Naive thymus-derived CD8-positive, alpha-beta T cell (primary cell): ENCODE measurements at places on chromosomes 7 and 10. TPM values are rescaled to one million over a fixed set of nuclear protein-coding genes. Genes with fewer than 3 reads are reported as not detected.

DNA sequence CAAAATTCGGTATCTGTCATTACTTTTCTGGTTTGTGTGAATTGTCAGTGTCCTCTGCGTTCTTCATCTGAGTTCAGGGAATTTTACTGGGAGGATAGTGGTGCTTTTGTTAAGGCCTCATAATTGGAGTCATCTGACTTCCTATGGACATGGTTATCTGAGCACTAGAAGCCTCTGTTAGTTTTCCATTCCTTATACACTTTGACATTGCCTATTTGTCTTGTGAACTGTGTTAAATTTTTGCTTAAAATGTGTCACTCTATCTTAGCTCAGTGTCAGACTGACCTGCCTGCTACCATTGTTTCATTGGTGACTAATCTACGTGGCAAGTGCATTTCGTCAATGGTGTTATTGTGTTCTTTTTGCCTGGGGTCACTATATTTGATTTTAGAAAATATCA is 253.3 kb downstream of the SEMA3A start:
- DNase-seq: no peak

GRCh38 chr10:67725567-67725966 is 29.6 kb upstream of the CTNNA3 start:
- DNase-seq: no peak

ZNF511 gene
- 38.0 TPM for total RNA-seq

PON1 gene
- total RNA-seq: not detected

PAX4 gene
- not detected for total RNA-seq

SFTPA1 gene
- not detected for total RNA-seq

DNA sequence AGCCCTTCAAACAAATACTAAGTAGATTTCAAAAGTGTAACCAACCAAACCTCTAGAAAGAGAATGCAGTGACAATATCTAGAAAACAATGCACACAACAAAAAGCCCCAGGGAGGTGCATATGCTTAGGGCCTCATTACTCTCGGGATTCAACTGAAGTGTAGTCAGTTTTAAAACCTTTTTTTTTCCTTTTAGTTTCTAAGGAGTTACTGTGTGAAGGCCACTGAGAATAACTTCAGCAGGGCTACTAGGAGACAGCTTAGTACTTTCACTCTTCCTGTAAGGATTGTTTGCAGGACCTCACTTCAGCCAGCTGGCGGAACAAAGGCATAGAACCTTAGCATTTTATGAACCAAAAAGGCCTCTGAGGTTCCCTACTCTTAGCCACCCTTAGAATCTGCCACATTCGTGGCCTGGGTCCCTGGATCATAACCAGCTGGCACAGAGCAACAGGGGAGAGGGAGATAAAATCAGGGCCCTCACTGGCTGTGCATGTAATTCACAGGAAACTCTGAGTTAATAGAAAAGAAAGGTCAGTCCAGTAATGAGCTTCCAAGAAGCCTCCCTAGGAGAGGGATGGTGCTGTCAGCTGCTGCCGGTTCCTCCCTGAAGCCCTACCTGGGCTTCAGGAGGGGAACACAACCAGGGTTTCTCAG is 3.6 kb downstream of the VOPP1 start:
- DNase-seq: no peak

- no peak for DNase-seq
These were observed 301.9 kb upstream of the TAC1 start for GRCh38 chr7:97430006-97430405.

GRCh38 chr7:99792967-99793366 is 9.0 kb upstream of the CYP3A4 start:
- DNase-seq: no peak

GRCh38 chr7:99196536-99197258 is 11.2 kb downstream of the KPNA7 start:
- no peak for DNase-seq

DNA sequence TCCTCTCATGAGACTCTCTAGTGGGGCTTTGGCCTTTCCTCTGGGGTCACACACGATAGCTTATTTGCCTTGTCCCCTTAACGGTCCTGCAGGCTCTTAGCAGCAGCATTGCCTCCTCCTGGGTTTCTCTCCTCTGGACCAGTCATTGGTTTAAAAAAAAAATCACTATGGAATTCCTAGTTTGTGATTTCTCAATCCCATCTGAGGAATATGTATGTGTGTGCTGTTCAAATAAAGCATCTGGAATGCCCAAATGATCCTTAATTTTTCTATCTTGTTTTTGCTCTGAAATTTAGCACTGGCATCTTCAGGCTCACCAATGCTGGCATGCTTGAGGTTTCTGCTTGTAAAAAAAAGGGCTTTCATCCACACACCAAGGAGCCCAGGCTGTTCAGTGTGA is 30.5 kb downstream of the ACTA2 start:
- no peak for DNase-seq

DNA sequence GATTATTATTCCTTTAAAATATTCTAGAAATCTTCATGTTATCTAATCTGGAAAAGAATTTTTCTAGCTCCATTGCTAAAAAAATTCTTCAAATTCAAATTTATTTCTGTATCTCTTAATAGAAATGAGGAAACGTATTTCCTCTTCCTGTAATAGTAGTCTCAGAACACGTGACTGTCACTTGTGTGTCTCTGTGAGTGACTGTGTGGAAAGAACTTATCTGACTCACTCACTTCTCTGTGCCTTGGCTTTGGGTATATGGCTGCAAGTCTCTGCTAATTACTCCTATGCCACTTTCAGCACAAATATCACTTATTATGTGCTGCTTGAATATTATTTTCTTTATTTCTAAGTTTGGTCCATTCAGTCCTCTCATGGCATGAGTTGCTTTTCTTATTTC is 132.7 kb downstream of the CNTNAP2 start:
- DNase-seq: no peak
